ENCODE measurements at places on chromosomes 13 and 19.

DNA sequence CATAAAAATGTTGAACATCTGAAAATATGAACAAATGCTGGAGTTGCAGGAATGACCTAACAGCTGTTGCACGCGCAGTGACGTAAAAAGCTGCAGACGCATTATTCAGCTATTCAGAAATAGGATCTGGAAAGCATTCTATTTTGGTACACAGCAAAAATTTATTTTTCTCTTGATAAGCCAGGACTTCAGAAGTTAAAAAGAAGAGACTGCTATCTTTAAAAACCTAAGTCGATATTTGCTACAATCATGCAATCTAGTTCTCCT, 36.9 kb upstream of the STARD13 start:
- DNase-seq: no peak

DNA sequence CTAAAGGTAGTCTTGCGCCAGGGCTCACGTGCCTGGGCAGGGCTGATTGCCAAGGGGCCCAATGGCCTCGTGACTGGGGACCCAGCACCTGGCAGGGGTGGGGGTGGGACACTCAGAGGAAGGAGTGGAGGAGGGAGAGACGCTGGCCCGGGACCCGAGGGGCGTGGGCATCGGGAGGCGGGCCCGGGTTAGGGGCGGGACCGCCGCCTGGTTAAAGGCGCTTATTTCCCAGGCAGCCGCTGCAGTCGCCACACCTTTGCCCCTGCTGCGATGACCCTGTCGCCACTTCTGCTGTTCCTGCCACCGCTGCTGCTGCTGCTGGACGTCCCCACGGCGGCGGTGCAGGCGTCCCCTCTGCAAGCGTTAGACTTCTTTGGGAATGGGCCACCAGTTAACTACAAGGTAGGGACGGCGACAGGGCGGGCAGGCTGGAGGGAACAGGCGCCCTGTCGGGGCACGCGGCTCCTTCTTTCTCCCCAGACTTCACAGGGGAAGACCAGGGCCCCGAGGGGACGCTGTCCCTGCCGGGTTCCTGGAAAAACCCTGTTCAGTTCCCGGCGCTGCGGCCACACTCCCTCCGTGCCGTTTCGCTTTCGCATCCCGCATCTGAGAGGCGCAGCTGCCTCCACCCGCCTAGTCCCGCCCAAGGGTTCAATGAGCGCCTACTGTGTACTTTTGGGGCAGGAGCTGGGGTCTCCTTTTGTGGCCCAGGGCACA, at the start of gene IFI30:
Gene IFI30, plus strand, starts transcription at position 242 of the 717 bp plus-strand sequence. Its CDS starts 29 bp downstream, at position 271.
- DNase-seq: no peak

DNA sequence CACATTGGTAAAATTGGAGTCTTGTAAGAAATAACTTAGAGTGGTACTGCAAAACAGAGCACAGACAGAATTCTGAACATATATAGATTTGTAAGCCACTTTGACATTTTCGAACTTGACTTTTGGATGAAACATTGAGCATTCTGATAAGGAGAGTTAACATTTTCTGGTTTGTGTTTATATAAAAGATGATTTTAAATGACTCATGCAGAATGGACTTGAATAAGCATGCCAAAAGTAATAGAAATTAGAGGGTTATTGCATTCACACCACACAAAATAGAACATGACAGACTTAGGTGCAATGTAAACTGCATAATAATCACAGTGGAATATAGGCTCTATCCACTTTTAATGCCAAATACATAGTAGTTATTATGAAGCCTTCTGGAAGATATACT, 507.0 kb downstream of the DACH1 start:
- no peak for DNase-seq

DNA sequence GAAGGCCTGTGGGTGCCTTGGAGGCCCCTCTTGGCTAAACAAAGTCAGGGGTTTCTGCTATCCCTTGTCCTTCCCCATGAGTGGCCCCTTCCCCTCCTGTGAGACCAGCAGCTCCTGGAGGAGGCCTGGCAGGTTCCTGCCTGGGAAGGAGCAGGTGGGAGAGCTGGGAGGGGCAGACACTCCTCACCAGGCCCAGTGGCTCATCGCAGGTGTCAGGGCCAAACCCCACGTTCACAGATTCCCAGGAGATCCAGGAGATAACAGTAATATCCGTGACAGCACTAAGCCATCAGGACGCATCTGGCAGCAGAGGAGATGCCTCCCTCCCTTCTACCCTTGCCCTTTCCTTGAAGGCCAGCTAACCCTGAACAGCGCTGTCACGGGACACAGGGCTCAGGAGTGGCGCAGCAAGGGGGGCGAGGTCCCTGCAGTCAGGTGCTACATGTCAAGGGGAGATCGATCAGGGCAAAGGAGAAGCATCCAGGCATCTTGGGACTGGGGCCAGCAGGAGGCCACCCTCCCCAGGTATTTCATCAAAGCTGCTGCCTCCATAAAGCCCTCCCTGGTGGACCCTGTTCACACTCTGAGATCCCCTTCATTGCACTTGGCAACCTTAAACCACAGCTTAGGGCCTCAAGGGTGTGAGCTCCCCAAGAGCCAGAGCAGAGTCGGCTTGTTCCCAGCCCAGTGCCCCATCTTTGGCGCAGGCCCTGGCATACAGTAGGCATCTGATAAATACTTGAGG, 4.8 kb downstream of the CEBPA start:
- no peak for DNase-seq

- DNase-seq: no peak
Observed at GRCh38 chr19:37953171-37953917, 46.3 kb downstream of the SIPA1L3 start.

- no peak for DNase-seq
Observed at GRCh38 chr19:43625918-43626579, 6.6 kb upstream of the ZNF428 start.

DNA sequence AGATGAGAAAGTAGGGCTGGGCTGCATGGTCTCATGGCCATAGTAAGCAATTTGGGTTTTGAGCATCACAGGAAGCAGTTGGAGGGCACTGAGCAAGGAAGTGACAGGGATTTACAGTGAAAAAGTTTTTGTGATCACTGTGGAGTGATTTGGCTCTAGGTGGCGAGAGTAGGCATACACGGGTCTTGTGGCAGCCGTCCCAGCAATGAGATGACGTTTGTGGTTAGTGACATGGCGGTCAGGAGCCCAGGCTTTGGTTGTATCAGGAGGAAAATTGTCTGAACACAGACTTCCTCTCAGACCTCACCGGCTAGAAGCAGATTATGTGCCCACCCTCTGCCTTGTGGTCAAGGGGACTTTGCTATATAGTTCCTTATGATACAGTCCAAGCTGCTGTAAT, 3.3 kb downstream of the ZNF444 start:
- DNase-seq: no peak

- no peak for DNase-seq
Observed at GRCh38 chr13:107117327-107118012, 549.5 kb upstream of the ARGLU1 start.

GRCh38 chr19:50377051-50377461, 799 bp downstream of the NR1H2 start:
- no peak for DNase-seq

DNA sequence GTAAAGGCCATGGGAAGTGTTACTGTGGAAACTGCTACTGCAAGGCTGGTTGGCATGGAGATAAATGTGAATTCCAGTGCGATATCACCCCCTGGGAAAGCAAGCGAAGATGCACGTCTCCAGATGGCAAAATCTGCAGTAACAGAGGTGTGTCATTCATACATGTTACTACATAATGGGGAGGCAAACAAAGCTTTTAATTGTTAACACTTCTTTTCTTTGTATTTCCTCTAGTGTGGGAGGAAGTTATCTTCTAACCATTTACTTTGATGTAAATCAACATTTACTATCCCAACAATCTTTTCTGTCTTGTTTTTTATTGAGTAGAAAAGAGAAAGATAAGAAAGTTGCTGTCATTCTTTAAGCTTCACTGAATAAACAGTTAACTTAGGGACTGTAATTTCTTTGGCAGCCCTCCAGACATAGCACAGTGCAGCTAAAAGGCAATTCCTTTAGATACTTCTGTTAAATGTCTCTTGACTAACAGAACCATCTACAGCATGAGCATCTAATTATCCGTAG, 126.9 kb downstream of the ITGBL1 start:
- no peak for DNase-seq

- DNase-seq: no peak
Observed at GRCh38 chr13:40319699-40320579, 346.5 kb downstream of the FOXO1 start.

DNA sequence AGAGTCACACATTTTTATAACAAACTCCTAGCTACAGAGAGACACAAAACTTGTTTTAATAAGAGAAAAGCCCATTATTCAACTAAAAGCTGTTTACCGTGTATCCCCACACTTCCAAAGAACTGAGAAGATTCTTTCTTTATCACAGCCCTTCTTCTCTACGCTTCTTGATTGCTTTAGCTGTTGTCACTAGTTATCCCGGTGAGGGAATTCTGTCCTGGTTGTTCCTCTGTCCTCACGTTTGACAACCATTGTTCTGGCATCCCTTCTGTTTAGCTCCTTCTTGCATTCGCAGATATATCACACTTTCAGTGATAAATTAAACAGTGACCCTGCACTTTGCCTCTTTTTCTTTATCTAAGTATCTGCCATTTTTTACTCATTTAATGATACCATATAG, 1035.1 kb upstream of the PCDH20 start:
- no peak for DNase-seq

GRCh38 chr13:34161931-34162543, 344.1 kb downstream of the RFC3 start:
- no peak for DNase-seq

DNA sequence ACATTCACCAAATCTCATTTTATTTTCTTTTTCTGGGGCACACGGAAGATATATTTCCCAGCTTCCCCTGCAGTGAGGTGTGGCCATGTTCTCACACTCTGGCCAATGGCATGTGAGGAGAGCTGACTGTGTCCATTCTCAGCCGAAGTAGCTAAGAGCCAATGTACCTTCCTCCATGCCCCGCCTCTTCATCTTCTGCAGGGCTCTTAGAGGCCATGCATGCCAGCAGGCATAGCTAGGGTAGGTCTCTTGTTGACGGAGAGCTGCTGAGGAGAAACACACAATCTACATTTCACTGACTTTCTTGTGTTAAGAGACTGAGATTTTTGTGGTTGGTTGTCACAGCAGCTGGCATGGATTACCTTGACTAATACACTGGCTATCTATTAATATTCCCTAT, 9.8 kb upstream of the MICU2 start:
- DNase-seq: no peak

- no peak for DNase-seq
Observed at GRCh38 chr13:79966493-79966895, 374.4 kb downstream of the SPRY2 start.

DNA sequence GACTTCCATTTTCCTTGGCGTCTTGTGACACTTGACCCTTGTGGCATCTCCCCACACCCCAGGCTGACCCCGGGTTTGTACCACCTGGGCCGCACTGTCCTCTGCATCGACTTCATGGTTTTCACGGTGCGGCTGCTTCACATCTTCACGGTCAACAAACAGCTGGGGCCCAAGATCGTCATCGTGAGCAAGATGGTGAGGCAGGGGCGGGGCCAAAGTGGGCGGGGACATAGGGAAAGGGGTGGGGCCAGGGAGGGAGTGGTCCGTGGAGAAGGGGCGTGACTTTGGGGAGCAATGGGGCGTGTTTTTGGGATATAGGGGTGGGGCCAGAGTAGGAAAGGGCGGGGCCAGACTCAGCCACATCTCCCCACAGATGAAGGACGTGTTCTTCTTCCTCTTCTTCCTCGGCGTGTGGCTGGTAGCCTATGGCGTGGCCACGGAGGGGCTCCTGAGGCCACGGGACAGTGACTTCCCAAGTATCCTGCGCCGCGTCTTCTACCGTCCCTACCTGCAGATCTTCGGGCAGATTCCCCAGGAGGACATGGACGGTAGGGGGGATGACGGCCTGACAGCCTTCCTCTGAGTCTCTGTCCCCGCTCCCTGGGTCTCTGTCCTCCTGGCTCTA, 42.8 kb downstream of the TRPM4 start:
- DNase-seq: no peak

GRCh38 chr13:43475140-43475539, 311.6 kb downstream of the ENOX1 start:
- DNase-seq: no peak

GRCh38 chr13:25881971-25882451, 169.8 kb downstream of the SHISA2 start:
- DNase-seq: no peak

GRCh38 chr13:30037306-30037705, 186.9 kb upstream of the UBL3 start:
- DNase-seq: no peak

DNA sequence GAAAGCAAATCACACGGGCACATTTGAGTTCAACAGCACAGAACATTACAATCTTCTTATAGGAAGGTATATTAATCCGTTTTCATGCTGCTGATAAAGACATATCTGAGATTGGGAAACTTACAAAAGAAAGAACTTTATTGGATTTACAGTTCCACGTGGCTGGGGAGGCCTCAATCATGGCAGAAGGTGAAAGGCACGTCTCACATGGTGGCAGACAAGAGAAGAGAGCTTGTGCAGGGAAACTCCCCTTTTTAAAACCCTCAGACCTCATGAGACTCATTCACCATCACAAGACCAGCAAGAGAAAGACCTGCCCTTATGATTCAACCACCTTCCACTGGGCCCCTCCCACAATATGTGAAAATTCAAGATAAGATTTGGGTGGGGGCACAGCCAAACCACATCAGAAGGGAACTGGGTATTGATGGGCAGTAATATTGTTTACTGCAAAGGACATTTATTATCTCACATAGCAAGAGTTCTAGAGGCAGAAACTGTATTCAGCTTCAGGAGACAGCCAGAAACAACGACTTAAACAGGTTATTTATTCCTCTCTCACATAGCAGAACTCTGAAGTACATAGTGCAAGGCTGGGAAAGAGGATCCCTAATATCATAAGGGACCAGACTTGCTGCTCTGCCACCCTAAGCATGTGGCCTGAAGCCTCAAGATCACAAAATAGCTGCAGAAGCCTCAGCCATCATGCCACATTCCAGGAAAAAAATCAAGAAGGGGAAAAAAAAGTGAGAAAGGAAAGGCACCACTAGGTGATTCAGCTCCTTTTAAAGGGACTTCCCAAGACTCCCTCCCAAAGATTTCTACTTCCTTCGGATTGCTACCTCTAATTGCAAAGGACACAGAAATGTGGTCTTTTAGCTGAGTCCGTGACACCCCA, 23.1 kb downstream of the FXYD5 start:
- DNase-seq: no peak

DNA sequence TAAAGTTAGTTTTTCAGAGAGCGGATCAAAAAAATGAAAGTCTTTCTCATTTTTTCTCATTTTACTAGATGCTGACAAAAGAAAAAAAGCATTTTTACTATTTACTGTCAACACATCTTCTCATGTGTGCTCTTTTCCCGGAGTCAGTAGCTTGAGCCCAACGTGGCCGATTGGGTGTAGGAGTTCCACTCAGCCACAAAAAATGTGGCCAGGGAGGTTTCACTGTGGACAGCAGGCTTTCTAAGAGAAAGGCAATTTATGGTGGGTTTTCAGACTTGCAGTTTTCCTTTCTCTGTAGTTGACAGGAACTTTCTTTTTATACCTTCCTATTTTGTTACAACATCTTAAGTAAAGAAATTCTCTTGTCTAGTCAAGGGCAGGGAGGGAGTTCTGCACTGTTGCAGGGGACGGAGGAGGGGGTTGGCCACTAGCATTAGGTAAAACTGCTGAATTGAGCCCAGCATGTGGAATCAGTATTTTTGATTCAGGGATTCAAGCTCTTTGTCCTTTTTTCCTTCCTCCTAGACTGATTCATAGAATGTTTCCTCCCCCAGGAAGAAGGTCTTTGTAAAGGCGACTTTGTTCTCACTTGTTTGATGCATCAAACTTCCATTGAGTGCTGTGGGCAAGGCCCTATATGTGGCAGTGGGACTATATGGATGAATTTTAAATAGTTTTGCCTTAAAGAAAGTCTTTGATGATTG, 123.1 kb downstream of the B3GLCT start:
- no peak for DNase-seq

- no peak for DNase-seq
Observed at GRCh38 chr13:22047082-22047784, 376.4 kb downstream of the FGF9 start.

GRCh38 chr19:8358948-8359347, 5.0 kb upstream of the ANGPTL4 start:
- no peak for DNase-seq
